ENCODE measurements at places on chromosomes 6 and 20.

DNA sequence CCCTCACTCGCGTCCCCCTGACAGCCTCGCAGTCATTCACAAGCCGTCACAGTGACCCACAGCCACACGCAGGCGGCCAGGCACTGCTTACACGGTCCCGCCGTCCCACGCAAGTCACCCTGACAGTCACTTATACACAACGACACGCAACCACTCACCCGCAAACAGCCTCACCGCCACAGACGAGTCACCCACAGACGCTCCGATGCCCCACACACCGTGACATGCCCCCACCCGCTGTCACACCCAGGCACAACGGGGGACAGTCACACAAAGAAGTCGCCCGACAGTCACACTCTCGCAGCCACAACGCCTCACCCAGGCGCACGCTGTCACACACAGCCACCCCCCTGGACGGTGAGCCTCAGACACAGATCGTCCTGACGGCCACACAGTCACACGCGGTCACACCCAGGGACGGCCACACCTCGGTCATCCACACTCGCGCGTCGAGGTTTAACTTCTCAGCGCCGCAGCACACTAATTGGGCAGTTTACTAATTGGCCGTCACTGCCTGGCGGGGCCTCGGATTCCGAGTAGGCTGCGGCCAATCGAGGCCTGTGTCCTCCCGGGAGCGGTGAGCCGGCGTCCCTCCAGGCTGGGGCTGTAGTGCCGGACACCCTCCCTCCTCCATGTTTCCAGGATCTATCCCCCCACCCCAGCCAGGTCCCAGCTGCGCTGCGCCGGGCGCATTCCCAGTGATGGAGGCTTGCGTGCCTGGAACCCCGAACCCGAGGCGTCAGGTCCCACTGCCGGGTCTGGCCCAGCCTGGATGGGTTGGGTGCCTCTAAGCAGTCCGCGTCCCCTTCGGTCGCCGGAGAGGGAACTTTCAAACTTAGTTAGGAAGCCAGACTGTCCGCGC is 790 bp downstream of the TOX2 start:
- no peak for DNase-seq

GRCh38 chr6:40437631-40438030 is 149.5 kb downstream of the LRFN2 start:
- DNase-seq = no peak

GRCh38 chr6:83597511-83597910 is 85.2 kb downstream of the PRSS35 start:
- DNase-seq = no peak

- DNase-seq = no peak
Observed at GRCh38 chr20:25315418-25316210, 67.7 kb downstream of the PYGB start.

DNA sequence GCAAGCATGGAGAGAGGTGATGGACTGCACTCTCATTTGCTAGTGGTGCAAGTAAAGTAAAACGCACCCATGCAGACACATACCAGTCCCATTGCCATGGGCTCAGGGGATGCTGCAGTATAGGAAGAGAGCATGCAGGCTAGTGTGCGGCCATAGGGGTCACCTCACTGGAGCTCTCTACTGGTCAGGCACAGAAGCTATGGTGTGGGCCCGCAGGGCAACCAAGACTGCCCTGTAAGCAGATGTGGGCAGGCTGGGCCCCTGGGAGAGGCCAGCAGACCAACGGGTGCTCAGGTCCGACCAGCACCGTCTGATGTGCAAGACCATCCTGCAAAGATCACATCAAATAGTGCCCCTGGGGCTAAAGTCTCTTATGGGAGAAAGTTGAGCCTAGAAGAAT is 290.7 kb downstream of the HTR1B start:
- DNase-seq = no peak

DNA sequence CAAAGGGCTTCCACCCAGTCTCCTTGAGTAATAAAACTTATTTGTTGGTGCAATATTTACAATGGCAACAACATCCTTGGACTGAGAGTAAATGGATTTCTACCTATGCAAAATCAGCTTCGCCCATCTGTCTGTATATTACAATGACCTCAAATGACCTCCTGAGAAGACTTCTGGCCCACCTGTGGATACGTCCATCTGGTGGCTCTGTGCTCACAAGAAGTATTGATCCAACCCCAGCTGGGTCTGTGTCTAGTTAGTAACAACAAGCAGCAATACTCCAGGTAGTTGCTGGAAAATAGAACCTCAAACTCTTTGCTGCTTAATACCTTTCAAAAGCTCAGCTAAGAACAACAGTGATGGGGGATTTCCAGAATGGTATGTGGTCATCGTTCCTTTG is 34.7 kb upstream of the GSTA4 start:
- no peak for DNase-seq

All from cerebellum (tissue), 4 donors.